Stimulated activated CD4-positive, alpha-beta T cell treated with anti-CD3 and anti-CD28 coated beads, TNF-alpha, amount 100 ng/mL, for 4 hours (primary cell): ENCODE measurements at places on chromosomes 12 and 14.

- no peak for DNase-seq
These were observed 71.7 kb upstream of the ETV6 start for GRCh38 chr12:11577658-11578260.

DNA sequence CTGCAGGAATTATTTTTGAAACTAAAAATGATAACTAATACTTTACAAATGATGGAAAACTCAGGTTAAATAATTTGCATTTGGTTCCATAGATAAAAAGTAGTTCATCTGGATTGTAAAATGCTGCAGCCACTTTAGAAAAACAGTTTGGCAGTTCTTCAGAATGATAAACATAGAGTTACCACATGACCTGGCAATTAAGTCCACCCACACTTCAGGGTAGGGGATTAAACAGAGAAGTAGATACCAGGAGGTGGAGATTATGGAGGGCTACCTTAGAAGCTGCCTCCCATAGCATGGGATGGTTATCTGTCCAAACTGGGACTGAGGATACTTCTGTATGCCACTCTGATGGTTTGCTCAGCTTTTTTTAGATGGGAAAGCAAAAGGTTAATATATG is 22.2 kb downstream of the ARF6 start:
- no peak for DNase-seq

GRCh38 chr14:94746131-94746530 is 23.8 kb downstream of the GSC start:
- DNase-seq: no peak

- DNase-seq: no peak
These were observed 50.1 kb downstream of the PHLDA1 start for GRCh38 chr12:75981247-75982168.

DNA sequence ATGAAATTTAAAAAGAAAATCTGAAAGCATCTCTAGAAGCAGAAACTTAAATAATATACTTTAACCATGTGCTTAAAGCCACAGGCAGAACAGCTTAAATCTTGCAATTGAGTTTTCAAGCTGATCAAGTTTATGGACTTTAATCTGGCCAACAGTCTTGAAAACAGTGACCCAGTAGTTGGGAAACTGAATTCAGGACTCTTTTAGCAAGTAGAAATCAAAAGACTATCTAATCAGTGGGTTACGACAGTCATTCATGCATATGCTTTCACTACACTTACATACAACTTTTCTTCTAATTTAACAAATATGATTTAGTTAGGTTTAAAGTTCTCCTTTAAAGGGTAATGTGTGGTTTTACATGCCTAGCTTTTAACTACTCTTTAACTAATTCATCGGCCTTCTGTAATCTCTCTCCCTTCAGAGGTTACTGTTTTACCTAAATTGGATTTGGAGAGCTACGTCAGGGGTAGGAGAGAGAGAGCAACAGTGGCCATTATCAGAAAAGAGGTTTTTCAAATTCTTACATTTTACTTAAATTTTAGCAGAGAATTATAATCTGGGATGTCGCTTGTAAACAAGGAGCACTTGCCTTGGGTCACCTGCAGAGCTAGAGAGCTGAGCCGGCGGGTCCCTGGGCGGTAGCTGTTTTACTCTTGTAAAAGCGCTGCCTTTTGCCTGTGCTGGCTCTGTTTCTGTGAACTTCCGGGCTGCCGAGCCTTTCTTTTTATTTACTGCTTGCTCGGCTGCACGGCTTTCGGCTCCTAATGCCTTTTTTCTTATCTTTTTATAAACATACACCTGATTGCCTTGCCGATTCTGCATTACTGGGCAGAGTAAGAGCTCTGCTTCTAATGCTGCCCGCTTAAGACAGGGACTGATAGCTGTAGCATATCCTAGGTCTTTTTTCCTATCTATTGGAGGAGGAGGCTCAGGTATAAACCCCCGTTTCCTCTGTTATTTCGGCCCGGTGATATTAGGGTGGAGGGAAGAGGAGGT is 17.4 kb upstream of the LYZ start:
- DNase-seq: peak; percentile 29

DNA sequence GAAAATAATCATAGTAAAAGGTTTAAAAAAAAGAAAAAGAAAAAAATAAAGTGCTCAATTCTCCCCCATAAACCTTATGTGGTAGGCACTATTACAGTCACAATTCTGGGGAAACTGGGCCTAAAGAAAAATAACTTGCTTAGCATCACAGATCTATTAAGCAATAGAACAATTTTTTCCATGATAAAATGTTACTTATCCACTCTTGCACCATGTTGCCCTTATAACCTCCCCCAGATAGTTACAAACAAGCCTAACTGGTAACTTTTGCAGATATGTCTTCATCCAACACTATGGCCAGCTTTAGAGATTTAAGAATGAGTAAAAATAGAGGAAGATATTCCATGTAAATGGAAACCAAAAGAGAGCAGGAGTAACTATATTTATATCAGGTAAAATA is 164.8 kb downstream of the DUSP6 start:
- DNase-seq: no peak

- DNase-seq: no peak
These were observed 1.7 kb downstream of the PPM1H start for GRCh38 chr12:62933220-62933601.

DNA sequence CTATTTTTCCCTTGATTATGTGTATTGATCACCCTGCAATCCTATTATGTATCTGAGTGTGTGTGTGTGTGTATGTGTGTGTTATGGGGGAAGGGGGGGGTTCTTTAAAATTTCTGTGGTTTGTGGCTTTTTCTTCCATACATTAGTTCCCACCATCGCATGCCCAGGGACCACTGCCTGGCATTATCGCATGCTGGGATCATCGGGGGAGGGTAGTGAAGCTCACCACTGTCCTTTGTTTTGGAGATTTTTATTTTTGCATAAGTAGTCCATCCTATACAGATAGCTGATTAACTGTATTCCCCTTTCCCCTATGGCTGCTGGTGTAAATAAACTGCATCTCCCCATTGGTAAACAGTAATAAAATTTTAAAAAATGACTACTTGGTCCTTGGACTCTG is 3.4 kb downstream of the ATXN7L3B start:
- DNase-seq: no peak

GRCh38 chr14:73242357-73242901 is 5.1 kb downstream of the PAPLN start:
- DNase-seq: no peak

DNA sequence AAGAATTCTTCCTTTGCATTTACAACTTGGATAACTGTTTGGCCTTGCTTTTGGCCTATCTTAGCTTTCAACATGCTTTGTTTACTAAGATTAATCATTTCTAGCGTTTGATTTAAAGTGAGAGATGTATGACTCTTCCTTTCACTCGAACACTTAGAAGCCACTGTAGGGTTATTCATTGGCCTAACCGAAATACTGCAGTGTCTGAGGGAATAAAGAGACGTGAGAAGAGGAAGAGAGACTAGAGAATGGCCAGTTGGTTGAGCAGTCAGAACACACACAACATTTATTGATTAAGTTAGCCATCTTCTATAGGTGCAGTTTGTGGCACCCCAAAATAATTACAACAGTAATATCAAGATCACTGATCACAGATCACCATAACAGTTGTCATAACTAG is 62.3 kb upstream of the CCDC175 start:
- no peak for DNase-seq

- no peak for DNase-seq
These were observed 19.0 kb upstream of the SLC6A12 start for GRCh38 chr12:232731-233614.

DNA sequence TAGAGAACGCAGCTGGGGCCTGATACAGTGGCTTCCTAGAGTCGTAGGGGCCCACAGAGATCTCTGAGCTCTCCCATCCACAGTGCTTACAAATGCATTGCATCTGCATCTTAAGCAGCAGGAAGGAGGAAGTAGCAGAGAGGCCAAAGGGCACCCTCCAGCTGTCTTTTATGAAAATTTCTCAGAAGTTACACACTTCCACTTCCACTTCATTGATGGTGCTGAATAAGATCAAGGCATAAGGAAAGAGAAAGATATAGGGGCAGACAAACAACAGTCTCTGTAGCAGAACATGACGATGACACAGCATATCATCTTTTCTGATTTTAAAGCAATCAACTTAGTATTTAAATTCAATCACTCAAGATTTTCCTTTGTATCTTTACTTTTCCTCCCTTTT is 51.6 kb upstream of the ABCC9 start:
- DNase-seq: no peak

GRCh38 chr12:99195474-99195873 is 452.1 kb upstream of the GARIN6 start:
- no peak for DNase-seq

DNA sequence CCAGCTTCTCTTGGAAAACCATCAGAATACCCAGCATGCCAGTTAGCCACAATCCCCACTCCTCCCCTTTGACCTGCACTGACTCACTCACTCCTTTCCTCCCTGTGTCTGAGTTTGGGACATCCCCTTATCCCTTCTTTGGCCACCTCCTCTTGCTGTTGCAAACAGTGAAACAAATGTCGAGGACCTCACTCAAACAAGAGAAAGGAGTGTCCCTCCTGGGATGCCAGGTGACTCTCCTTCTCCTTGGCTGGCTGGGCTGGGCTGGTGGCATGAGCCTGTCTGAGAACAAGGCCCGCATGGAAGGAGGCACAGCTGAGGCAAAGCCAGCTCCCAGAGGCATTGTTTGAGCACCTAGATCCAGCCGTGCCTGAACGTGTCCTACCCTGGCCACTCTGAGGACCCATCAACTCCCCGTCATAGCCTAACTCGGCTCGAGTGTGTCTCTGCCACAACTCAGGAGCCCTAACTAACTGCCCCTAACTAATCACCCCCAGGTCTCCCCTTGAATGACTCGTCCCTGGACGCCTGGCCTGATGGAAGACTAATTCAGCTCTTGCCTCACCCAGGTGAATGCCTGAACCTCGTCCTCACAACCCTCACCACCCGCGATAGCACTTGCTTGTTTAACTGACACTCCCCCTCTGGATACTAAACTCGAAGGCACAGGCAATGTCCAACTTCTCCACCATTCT is 43.0 kb downstream of the NCOR2 start:
- no peak for DNase-seq

- DNase-seq: no peak
These were observed 3.8 kb downstream of the MARS1 start for GRCh38 chr12:57491393-57492280.

- DNase-seq: no peak
These were observed 259.0 kb downstream of the EGLN3 start for GRCh38 chr14:33691907-33692306.

DNA sequence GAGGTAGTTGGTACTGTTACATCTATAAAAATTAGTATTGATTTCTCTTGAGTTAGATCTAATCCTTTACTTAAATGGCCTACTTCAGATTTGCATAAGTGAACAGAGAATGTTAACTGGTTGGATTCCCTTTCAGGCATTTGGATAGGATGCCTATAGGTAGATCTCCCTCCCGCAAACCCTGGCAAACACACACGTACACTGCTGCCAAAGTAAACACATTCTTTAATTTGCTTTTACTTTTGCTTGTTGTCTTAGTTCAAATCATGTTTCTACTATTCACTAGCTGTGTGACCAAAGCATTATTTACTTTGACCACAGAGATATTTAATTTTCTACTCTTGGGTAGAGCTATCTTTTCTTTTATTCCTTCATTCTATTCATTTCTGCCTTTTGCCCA is 936.1 kb upstream of the FBXO33 start:
- no peak for DNase-seq

DNA sequence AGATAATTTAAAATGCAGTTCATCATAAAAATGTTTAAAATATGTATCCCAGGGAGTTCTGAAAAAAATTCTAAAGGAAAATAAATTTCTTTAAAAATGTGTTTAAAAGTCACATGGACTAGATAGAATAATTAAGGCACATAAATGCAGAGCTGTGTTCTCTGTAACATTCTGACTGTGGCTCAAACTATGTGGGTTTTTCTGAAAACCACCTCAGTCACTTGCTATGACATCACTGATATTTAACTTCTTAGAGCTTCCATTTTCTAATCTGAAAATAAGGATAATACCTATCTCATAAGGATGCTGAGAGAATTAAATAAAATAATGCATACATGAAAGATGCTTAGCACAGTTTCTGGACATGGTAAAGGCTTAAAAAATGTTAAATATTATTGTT is 107.3 kb downstream of the SLC41A2 start:
- DNase-seq: no peak

GRCh38 chr12:31794745-31795144 is 65.9 kb upstream of the AMN1 start:
- DNase-seq: no peak

DNA sequence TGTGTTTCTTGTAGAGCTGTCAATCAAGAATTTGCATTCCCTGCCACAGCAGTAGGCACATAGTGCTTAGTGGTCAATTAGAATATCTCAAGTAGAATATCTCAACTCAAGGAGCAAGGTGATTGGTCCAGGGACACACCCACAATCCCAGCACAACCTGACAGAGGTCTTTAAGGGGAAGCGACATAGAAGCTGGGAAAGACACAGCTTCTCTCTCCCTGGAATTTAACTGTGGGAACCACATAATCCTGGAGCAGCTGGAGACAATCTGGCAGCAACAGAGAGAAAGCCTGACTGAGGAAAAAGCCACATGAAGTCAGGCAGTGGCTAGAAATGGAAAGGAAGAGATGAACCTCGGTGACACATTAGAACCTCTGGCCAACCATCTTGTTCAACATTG is 85.7 kb upstream of the LMO3 start:
- no peak for DNase-seq

DNA sequence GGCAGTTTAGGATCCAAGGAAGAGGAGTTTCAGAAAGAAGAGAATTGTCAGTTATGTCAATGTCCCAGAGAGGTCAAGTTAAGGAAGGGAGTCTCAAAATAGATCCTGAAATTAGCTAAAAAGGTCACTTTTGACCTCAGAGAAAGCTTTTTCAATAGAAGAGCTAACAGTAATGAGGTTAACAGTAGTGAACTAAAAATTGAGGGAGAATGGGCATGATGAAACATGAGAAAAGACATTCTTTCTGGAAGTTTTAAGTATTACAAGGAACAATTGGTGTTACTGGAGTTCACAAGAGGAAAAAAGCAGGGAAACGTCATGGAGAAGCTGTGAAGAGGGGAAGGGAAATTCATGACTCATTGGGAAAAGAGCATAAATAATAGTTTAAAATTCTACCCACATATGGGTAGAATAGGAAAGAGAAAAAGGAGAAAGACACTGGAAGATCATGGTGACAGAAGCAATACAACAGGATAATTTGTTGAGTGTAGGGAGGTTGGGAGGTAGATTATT is 381.2 kb upstream of the FAR2 start:
- no peak for DNase-seq

DNA sequence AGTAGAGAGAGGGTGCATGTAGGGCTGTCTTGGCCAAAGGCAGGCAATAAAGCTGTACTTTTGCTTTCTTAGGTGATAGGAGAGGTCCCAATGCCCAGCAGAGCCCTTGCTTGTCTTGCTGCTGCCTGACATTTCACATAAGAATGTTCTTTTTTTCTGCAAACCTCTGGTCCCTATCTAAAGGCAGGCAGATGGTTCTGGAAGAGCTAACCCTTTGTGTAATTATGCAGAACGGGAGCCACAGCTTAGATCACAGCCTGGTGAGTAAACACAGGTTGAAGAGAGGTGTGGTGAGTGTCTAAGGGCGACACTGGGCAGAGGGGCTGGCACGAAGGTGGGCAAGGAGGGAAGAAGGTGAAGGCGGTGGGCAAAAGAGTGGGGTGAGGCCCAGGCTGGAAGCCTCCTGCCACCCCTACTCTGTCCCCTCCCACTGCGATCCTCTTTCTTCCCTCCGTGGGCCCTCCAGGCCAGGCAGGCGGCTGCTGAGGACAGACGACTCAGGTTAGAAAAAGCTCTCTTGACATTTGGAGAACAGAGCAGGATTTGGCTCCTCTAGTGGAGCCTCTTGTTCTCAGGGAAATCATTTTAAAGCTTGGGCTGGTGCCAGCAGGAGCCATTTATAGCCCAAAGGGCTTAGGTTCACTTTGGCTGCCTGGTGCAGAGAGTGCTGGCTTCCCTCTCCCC is 42.8 kb downstream of the PRMT8 start:
- no peak for DNase-seq
